HEK293T (cell line): ENCODE measurements at places on chromosomes 4 and X.

DNA sequence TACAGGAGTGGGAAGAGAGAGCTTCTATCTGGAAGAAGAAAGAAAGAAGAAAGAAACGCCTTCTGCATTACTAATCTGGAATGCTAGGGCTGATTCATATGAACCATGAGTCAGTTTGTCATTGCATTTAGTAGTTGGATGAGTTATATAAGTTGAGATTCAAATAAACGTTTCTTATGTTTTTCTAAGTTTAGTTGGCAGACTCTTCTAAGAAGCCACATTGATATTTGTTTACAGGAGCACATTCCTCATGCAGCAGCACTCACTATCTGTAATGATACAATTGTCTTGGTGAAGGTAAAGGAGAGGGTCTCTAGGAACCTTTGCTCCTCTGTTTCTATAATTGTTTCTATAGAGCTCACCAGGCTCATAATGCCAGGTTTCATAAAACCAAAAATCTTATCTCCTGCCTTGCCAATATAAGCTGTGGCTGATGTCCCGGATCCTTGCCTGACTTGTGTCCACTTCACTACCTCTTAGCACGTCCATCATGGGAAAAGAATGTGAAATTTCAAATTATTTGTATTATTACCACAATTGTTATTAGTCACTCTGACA lies 39.5 kb downstream of the HOPX start:
- no peak for DNase-seq

- DNase-seq = no peak
Observed at GRCh38 chrX:53476371-53476770, 42.2 kb upstream of the HSD17B10 start.

- DNase-seq = peak; percentile 57
Observed at GRCh38 chrX:114611018-114611619, 27.2 kb downstream of the HTR2C start.

- DNase-seq = no peak
Observed at GRCh38 chrX:153334654-153335295, 822 bp downstream of the ZNF275 start.

DNA sequence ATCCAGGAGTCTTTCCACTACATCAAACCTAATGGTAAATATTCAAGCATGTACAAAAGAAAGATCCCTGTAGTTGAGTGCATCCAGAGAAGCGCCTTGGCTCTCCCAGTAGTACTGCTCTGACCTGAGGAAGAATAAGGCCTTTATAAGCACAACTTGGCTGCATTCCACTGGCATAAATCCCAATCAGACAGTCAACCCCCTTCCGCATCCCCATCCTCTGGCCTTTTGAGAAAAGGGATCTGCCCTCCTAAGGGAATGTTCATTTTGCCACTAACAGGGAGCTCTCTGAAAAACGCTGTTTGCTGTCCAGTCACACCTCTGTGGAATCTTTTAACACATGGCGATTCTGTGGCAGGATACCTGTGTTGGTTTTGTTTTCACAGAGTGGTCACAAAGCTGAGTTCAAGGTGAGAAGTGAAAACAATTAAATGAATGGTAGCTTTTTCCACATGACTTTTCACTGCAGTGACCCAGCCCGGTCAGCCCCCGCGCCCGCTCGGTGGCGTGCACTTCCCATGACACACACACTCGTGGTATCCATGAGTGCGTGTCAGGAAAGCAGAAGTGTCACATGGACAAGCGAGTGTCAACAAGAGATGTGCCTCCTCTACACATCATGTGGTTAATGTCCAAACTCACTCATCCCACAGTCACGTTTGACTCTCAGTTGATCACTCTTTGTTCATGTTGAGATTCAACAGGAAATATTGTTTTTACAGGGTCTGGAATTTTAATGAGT lies 112.2 kb upstream of the ENPP6 start:
- DNase-seq = no peak

DNA sequence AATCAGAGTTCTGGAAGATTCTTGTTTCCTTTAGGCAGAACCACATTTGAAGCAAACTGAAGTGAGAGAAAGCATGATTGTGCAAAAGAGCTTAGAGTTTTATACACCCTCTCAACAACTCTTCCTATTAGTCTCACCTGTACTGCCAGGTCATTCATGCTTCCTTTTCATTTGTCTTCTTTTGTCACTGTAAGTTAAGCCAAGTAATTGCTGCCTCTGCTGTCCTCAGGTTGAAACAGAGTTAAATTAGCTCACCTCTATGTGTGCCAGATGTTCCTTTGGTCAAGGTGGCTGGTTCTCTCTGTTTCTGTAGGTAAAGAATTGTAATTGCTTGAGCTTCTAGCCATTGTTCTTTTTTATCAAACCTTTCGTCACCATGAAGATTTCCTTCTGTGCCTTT lies 41.1 kb upstream of the HPGD start:
- no peak for DNase-seq

GRCh38 chrX:93874554-93874953 lies 200.5 kb downstream of the FAM133A start:
- DNase-seq = peak; percentile 17

DNA sequence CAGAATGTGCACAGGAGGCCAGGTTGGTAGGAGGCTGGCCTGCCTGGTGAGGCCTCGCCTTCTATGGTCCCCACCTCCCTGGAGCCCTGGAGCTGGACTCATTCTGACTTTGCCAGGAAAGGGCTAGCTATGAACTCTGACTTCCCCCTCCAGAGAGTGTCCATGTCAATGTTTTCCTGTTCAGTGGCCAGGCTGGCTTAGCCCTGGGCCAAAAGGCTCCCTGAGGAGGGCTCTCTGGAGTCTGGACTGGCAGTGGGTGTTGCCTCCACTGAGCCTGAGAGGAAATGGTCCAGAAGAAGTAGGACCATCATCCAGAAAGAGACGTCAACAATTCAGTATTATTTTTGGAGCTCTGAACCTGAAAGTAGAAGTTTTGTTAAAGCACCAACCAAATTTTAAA lies 178.7 kb downstream of the CHIC2 start:
- DNase-seq = no peak

- no peak for DNase-seq
Observed at GRCh38 chrX:16022580-16023200, 100.7 kb upstream of the GRPR start.

DNA sequence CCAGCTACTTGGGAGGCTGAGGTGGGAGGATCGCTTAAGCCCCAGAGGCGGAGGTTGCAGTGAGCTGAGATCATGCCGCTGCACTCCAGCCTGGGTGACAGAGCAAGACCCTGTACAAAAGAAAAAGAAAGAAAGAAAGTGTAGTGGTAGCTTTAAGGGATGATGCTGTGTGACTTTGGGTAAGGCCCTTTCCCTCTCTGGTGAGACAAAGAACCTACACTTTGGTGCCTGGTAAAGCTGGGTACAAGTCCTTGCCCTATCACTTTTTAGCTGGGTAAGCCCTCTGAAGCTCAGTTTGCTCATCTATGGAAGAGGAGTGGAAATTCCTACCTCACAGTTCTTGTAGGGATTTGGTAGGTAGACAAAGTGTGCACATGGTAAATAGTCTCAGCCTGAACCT lies 1.7 kb upstream of the IQSEC2 start:
- no peak for DNase-seq

- no peak for DNase-seq
Observed at GRCh38 chr4:44756559-44756958, 30.2 kb upstream of the GNPDA2 start.

DNA sequence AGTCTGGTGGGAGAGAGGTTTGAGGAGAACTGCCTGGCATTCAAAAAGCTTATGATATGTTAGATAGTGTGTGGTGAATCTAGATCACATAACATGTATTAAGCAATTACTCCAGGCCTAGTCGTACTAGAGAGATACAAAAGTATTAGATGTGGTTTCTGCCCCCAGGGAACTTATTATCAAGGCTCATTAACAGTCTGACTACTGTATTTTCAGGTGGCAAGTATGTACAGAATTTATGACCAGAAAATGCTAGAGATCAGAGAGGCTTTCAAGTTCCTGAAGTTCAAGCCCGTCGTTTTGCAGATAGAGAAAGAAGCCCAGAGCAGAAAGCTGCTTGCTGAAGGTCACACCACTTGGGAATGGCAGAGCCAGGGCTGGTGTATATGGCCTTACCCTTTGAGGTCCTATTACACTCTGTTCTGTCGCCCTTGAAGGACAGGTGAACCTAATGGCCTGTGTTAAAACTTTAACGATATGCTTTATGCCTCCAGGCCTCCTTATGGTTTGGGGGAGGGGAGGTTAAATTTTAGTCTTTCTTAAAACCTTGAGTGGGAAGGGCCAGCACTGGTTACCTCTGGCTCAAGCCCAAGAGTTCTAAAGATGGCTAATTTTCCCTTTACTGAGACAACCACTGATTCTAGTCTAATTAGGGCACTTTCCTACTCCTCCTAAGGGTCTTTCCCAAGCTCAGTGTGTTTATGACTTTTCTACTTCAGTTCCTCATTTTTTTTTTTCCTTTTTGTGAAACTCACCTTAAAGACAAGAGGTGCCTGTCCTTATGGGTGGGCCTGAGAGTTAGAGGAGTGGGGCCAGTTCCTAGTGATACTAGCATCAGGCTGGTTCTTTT lies 19.9 kb downstream of the TMEM164 start:
- DNase-seq = no peak

DNA sequence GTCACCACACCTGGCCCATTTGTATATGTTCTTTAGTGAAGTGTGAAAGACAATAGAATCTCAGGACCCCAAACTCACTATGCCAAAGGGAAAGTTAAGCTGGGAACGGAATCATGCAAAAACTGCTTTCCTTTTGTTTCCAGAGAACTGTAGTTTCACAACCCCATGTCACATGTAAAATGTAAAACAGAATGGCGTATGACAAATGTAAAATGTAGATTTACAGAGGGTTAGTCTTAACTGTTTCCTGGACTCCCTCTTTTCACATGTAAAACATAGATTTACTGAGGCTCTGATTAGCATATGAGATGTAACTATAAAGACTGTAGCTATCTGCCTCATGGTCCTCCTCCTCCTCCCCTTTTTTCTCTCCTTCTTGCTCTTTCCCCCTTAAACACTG lies 66.3 kb downstream of the ABLIM2 start:
- DNase-seq = no peak

GRCh38 chrX:79336869-79337815 lies 30.0 kb downstream of the ITM2A start:
- no peak for DNase-seq

GRCh38 chr4:80751200-80751599 lies 279.3 kb upstream of the BMP3 start:
- no peak for DNase-seq

DNA sequence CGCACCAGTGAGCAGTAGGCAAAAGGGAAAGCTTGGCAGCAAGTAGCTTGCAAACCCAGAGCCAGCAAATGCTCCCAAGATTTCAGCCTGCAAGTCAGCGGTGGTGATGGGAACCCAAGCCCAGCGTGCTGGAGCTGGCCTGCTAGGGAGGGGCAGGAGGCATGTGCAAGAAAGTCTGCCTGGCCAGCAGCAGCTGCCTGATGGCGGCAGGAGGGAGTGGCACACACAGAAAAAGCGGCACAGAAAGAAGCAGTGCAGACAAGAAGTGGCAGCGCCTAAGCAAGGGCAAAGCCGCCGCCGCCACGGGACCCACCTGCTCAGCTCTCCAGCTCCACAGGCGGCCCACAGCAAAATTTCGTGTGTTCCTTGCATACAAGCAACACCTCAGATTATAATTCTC lies 1206.5 kb upstream of the PABPC4L start:
- DNase-seq = no peak

GRCh38 chr4:123869286-123870215 lies 473.0 kb downstream of the SPRY1 start:
- no peak for DNase-seq

DNA sequence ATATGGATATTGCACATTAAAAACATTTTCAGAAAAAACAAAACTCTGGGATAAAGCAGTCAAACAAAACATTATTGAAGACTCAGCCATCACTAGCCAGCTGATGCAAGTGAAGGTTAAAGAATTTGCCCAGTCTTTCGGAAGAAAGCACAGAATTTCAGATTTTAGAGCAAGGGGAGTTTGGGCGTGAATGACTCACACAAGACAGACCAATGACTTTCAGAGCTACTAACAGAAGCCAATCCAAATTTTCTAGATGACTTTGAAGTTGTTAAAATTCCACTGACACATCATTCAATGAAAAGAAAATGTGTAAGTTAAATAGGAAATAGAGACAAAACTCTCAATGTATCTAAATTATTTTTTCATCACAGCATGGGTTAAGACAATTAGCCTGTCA lies 4.0 kb downstream of the MRFAP1L1 start:
- DNase-seq = no peak

DNA sequence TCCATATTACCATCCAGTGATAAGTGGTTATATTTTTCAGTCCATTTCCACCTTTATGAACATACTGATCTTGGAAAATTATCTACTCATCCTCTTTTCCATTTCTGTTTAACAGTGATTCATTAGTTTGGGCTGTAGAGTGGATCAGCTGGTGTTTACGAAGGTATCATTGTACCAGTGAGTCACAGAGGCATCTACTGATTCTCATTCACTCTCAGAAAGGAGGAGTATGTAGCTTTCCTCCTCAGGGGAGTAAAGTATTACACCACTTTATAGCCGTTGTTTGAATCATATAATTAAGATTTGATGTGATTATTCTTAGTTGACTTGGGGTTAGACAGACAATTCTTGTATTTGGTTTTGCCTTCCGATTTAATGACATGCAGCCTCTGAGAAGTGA lies 74.7 kb downstream of the GALNT7 start:
- DNase-seq = no peak

- DNase-seq = no peak
Observed at GRCh38 chr4:11587797-11588196, 159.1 kb upstream of the HS3ST1 start.

DNA sequence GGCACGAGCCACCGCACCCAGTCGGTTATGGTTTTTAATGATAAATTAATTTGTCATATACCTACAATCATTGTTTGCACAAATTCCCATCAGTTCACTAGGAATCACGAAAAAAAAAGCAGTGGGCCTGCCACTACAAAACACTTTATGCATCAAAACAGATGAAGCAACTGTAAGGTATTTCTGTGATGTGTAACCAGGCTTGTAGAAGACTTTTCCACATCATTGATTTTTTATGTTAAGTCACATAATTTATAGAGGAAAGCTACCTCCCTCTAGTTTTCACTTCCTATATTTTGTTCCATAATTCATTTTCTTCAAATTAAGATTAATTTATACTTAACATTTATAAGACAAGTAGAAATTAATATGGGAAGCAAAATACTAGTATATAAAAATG lies 6.7 kb upstream of the FAM200B start:
- no peak for DNase-seq
